ENCODE measurements at places on chromosomes 16 and 17.

DNA sequence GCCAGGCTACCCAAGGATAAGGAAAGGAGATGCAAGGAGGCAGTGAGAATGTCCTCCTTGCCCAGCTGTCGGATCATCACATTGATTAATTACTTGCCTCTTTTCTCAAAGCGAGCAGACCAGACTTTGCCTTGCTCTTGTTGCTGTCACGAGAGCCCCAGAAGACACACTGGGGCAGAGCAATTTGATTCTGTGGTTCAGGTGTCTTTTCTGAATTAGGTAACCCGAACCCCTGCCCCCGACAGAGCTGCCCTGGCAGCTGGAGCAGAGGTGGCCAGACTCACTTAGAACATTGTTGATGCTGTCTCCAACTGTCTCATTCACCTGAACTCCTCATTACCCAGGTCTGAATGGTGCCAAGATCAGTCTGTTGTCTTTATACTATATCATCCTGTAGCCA is 34.3 kb downstream of the VAT1L start:
- DNase-seq: no peak

- no peak for DNase-seq
Measured at GRCh38 chr16:78522327-78522726, 422.9 kb downstream of the WWOX start.

GRCh38 chr16:53680756-53681155 is 22.9 kb downstream of the RPGRIP1L start:
- no peak for DNase-seq

GRCh38 chr17:38706505-38707216 is 1.6 kb downstream of the MLLT6 start:
- DNase-seq: peak; percentile 45

DNA sequence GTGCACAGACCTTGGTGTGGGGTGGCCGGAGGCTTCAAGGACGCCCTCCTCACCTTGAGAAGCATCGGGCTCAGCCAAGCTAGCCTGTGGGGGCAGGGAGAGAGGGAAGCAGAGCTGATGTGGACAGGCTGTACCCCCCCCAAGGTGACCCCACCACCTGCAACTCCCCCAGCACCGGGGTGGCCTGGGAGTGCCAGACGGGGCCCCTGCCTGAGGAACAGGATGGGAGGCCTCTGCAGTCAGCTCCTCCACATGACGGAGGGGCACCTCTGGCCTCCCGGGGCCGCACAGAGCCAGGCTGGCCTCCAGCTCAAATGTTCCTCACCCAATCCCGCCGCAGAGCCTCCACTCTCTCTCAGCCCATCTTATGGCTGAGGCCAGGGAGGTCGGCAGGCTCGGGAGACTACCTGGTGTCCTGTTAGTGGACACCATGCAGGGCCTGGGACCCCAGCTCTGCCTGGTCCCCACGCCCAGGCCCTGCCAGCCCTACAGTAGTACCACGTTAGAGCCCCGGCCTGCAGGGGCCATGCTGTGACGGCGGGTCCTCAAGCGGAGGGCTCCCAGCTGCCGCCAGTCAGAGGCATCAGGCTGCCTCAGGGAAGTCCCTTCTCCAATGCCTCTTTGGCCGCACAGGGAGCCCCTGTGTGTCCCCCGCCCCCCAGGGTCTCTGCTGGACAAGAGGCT is 19.4 kb upstream of the SLC38A10 start:
- DNase-seq: no peak
